Stimulated activated CD8-positive, alpha-beta memory T cell treated with anti-CD3 and anti-CD28 coated beads, Interleukin-4, amount 100 ng/mL, for 1 hour (primary cell): ENCODE measurements at places on chromosomes 7 and 10.

- DNase-seq, result no peak
These were observed 25.1 kb downstream of the CASP7 start for GRCh38 chr10:113704637-113705343.

GRCh38 chr7:157675427-157675927, 338.7 kb downstream of the DNAJB6 start:
- DNase-seq, result no peak

DNA sequence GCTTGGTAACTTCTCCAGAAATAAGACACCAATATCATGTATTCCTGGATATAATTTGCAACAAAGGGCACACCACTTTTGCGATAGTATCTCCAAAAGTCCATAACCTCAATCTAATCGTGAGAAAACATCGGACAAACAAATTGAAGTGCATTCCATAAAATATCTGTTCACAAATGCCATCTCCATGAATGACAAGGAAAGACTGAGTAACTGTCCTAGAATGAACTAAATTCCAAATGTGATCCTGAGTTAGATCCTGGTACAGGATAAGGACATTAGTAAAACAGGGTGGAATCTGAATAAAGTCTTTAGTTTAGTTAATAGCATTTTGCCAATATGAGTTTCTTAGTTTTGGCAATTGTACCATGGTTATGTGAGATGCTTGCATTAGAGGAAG, 384.2 kb downstream of the SUGCT start:
- no peak for DNase-seq

- no peak for DNase-seq
These were observed 112.2 kb downstream of the CYTH3 start for GRCh38 chr7:6160191-6160623.
